ENCODE measurements at places on chromosomes 16 and 17.

DNA sequence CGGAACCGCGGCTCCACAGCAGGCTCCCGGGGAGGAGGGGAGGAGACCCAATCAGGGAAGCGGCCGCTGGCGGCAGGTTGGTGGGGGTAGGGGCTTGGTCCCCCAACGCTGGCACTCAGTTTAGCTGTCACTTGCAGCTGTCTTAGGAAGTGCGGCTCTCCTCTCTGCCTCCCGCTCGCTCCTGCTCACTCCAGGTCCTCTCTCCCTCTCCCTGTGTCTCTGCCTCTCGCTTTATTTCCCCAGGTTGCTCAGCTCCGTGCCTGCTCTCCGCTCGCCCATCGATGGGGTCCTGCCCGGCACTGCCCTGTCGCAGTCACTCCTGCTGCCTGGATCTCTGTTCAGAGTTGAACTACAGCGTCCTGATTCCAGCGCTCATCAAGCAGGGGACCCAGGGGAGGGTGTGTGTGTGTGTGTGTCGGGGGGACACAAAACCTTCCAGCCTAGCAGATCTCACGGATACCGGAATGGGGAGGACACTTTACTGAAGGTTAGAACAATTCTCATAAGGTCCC is 145.6 kb downstream of the ENGASE start:
- DNase-seq: peak; percentile 44

DNA sequence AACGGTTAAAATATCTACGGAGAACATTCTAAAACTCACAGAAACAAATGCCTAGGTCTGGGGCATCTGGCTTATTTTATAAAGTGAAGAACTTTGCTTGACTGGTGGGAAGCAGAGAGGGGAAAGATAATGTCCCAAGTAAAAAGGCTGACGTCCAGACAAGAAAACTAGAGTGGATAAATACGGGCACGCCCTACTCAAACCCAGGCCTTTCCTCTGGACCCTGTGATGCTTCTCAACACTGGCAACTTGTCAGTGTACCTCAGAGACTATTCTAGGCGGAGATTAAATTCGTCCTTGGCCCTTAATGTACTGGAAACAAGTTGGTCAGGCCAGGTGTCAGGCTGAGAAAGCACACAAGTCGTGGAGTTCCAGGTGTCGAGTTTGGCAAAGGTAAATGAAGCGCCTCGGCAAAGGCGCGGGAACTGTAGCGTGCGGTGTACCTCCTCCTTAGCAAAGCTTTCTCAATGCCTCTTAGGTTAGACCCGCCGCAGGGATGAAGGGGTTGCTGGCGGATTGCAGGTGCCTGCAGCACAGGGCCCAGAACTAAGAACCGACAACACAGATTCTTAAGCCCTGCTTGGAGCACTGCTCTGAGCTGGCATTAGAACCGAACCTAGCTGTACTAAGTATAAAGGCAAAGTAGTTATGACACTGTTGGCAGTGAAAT is 668 bp upstream of the UNK start:
- DNase-seq: no peak

DNA sequence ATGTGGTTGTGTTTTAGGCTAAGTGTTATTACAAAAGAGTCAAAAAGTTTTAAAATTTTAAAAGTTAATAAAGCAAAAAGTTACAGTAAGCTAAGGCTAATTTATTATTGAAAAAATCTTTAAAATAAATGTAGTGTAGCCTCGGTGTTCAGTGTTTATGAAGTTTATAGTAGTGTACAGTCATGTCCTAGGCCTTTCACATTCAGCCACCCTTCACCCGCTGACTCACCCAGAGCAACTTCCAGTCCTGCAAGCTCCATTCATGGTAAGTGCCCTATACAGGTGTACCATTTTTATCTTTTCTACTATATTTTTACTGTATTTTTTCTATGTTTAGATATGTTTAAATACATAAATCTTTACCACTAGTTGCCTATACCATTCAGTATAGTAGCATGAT is 98.5 kb upstream of the RPRML start:
- DNase-seq: no peak

GRCh38 chr17:82015311-82015971 is 7.2 kb downstream of the CENPX start:
- no peak for DNase-seq

DNA sequence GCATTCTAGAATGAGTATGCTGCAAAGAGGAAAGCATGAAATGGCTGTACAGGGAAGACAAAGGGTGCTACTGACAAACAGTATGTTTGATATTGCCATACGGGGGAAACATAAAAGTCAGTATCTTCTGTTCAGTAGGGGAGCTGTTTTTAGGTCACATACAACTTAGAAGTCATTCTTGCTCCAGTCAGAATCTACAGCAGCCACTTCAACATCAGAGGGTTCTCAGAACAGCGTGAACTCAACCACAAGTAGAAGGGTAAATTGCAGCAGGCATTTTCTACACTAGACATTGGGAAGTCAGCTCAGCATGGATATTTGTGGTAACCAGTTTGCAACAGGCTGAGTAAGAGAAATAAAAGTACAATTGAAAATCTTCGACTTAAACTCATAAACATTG is 1241.8 kb upstream of the GOT2 start:
- DNase-seq: no peak

GRCh38 chr16:3149630-3150345 is 15.0 kb downstream of the ZNF213 start:
- DNase-seq: peak; percentile 81

GRCh38 chr17:82281076-82281475 is 7.6 kb upstream of the CSNK1D start:
- no peak for DNase-seq
